Endothelial cell (in vitro differentiated cells): ENCODE measurements at places on chromosomes 5 and 9. TPM values are rescaled to one million over a fixed set of nuclear protein-coding genes. Genes with fewer than 3 reads are reported as not detected.

- no peak for DNase-seq
Observed at GRCh38 chr5:176540956-176541337, 3.7 kb upstream of the RNF44 start.

DNA sequence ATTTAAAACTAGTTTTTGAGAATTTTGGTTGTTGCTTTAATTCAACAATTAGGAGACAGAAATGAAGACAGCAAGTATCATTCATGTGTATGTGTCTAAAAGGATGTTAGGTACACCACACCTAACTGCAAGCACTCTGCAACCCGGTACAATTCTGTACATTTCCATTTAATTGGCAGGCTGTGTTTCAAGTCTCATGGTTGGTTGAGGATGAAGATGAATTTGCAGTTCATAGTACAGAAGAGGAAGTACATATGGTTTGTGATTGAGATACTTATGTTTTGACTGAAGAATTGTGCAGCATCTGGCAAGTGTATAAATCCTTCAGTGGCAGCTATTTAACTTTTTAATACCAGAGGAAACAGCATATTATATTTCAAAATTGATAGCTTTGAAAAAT is 628.7 kb upstream of the ZNF608 start:
- no peak for DNase-seq

DNA sequence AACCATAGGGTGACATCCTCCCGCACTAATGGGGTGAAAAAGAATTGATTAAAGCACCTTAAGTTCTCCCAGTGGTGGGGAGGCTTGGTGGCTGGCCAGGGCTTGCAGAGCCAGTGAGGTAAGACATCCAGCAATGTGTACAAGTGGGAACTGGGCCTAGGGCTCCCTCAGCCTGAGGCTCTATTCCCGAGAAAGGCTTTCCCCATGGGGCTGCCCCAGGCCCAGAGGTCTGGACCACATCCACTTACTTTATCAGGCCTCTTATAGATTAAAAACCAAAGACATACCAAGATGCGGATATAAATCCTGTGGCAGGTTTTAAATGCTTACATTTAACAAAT is 35.3 kb downstream of the C5orf15 start:
- no peak for DNase-seq

GRCh38 chr5:20649966-20650365 is 662.0 kb upstream of the CDH18 start:
- no peak for DNase-seq

- DNase-seq, result no peak
Observed at GRCh38 chr9:7756088-7756487, 43.5 kb downstream of the DMAC1 start.

GRCh38 chr9:70589571-70590314 is 175.3 kb upstream of the KLF9 start:
- no peak for DNase-seq

GRCh38 chr9:91727316-91727861 is 222.6 kb downstream of the ROR2 start:
- peak; percentile 41 for DNase-seq

DNA sequence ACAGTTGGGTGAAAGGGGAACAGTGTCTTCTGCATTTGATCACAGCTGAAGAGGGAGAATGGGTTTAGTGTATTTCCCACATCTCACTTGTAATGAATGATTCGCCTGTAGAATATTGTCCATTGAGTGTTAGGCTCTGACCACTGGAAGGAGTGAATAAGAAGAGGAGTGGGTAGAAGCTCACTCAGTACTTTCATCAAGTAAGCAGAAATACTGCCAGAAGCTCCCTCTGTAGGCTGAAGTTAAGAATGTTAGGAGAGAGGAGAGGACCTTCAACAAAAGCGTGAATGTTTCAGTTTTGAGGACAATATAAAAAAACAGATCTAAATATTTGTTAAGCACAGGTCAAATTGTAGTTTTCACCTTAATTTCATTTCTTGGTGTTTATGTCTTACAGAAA is 27.5 kb downstream of the FSD1L start:
- DNase-seq, result no peak

DNA sequence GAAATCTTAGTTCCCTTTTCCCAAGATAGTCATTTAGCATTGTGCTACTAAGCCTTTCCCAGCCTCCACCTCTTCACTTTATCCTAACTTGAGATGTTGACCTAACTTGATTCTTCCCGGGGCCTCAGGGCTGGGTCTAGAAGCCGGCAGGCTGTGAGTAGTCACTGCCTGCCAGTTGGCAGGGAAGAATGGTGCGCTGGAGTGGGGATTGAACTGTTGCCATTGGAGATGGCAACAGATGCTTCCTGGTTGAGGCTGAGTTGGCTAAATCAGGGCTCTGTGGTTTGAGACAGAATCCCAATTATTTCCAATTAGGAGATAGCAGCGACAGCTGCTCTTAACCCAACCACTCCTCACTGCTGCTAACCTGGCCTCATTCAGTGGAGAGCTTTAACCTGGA is 343.1 kb downstream of the BRINP1 start:
- no peak for DNase-seq

Gene CACFD1
- total RNA-seq, result 34.3 TPM

Gene PTGES
- 0.15 TPM for total RNA-seq

Gene PCDHA3
- 2.6 TPM for total RNA-seq
